ENCODE measurements at places on chromosomes 7 and 10.
A peak's percentile ranks its signal among the peaks of the same experiment; 100 is the strongest.

- no peak for DNase-seq
These were observed 261.9 kb upstream of the LYZL1 start for GRCh38 chr10:29026802-29027580.

GRCh38 chr10:52739380-52740154 is 33.0 kb downstream of the MBL2 start:
- DNase-seq: no peak

DNA sequence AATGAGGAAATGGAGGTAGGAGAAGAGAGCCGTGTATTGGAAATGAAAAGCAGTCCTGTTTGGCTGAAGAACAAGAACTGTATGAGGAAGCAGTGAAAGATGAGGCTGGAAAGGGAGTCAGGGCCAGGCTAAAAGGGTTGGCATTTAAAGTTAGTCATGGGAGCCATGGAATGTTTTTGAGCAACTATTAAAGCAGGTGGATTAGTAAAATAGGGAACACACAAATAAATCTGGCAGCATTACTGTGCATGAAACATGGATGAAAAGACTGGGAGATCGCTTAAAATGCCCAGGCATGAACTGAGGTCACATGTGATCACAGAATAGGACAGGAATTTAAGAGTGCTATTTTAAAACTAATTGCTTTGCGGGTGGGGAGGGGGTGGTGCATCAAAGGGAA is 1.4 kb upstream of the IFRD1 start:
- DNase-seq: no peak

GRCh38 chr7:27947586-27948278 is 207.8 kb downstream of the TAX1BP1 start:
- no peak for DNase-seq

DNA sequence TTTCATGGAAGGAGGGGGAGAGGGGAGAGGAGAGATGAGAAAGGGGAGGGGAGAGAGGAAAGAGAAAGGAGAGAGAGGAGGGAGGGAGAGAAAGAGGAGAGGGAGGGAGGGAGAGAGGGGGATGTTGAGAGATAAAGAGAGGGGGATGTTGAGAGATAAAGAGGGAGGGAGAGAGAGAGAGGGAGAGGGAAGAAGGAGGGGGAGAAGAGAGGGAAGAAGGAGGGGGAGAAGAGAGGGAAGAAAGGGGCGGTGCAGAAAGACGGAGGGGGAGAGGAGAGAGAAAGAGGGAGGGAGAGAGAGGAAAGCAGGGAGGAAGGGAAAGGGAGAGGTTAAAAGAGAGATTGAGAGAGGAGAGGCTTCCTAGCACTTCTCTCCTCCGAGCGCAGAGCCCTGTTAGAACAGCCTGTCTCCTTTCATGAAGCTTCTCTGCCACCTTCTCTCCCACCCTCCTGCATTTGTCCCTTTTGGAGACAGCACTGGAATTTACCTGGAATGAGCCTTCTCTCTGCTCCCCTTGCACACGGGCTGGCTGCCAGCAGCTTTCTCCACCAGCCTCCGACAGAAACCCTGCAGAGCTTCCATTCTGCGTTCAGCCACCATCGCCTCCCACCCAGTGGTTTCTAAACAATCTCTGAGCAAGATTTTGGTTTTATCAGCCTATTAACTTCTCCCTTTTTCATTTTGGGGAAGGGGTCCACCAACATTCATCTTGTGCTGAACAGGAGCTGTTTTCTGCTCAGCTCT is 74.0 kb upstream of the CARD11 start:
- DNase-seq: no peak

DNA sequence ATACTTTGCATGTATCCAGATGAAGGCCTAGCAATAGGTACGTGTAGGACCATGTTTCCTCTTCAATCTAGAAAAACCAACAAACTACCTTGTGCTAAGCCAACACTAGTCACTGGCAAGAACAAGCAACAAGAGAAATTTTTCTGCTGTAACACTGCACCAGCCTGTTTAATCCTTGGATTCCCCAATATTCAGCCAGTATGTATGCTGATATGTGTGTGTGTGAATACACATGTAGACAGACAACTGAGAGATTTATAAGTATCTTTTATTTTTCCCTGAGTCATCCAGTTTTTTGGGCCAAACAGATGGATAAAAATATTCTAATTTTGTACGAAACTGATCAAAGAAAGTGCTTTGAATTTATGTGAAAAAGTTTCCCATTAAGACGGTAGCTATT is 26.2 kb downstream of the GLI3 start:
- DNase-seq: no peak

DNA sequence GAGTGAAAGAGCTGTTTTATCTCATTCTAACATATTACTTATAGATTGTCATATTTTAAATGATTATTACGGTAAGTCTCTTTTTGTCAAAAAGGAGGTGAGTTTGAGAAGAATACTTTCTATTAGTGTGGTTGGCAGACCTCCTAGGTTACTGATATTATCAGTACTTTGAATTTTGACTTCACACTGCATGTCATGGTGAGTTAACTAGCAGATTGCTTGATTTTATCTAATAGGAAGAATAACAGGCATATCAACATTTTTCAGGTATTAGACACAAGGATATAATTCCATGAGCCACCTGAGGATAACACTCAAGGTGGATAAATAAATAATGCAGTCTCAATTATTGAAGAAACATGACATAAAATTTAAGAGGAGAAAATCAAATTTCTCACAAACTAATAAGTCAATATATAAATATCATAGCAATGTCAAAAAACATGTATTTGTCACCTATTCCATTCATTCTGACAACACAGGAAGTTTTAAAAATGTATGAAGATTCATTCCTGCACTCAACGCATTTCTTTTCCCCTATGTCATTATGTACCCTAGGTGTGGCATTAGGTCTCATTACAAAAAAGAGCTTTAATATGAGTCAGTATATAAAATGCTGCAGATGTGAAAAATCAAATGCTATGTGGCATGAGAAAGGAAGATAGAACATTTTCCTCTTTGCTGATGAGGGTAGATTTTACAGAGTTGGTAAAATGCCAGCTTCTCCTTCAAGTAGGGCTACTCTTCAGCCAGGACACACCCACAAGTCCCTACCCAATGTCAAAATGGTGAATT is 1621.6 kb downstream of the REEP3 start:
- DNase-seq: no peak

DNA sequence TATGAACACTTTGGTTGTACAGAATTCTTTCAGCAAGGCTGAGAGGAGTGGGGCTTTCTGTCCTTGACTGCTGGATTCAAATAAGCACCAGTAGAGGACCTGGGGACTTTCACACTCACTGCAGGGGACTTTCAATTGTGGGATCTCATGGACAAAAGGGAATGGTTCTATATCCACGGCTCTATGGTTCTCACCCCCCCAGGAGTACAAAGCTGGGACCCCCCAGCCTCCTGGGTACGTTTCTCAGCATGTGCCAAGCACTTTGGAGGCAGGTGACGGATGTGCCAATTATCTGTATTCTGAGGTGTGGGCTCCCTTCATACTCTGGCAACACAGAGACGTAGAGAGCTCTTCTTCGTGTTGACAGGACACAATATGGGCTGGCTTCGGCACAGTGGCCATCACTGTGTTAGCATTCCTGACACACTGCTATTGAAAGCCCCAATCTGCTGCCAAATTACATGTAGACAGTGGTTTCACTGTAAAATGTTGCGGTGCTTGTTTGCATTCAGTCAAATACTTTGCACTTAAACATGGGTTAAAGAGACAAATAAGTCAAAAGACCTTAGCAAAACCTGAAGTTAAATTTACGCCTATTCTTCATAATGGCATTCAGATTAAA is 92.7 kb upstream of the SAMD8 start:
- no peak for DNase-seq

GRCh38 chr7:49623943-49624342 is 149.5 kb upstream of the VWC2 start:
- DNase-seq: no peak

- DNase-seq: no peak
These were observed 27.6 kb upstream of the LAMB1 start for GRCh38 chr7:108030516-108030915.

DNA sequence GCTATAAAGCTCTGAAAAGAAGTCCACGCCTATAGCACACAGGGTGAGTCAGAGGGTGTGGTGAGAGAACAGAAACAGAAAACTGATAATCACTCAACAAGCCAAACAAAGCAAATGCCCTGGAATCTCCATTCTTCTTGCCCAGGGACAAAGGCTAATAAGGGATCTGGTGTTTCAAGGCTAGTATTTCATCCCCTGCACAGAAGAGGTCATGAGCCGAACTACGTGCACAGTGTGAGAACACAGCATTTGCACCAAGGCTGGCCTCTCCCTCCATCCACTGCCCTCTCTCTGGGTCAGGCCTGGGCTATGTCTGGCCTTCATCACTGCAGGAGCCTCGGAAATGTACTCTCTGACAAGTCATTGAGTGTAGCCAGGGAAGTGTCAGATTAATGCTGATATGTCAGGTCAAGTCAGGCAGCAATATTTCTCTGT is 42.7 kb downstream of the PRR15 start:
- no peak for DNase-seq

DNA sequence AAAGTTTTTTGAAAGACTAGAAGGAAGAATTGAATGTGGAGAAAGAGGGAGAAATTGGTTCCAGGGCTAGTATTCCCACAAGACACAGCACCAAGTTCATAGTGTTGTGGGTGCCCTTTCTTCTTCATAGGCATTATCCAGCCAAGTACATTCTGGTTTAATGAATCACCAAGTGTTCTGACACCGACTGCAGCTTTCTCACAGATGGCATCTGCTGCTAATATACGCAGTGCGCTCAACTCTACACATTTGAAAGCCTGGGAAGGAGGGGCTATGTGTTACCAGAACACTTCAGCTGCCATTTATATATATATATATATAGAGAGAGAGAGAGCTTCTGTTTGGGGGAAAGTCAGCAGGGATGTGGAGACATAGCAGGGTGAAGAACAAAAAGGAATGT is 1168.4 kb downstream of the GATA3 start:
- no peak for DNase-seq

- no peak for DNase-seq
These were observed 67.3 kb downstream of the PTN start for GRCh38 chr7:137276189-137276588.

DNA sequence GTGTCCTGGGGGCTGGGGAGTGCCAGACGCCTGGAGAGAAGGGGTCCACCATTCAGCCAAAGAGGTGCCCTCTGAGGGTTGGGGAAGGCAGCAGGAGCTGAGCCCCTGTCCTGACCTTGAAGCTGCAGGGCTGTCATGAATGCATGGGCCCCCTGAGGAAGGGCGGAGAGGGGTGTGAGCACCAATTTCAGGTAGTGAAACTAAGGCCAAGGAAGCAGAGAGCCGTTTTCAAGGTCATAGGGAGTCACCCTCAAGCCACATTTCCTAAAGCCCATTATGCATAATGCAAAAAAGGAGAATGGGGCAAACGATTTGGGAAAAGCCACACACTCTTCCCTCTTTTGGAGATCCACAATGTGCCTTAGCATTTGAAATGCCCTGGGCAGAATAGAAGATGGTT is 37.2 kb downstream of the FIGNL1 start:
- DNase-seq: no peak

- DNase-seq: no peak
These were observed 21.0 kb upstream of the LMTK2 start for GRCh38 chr7:98085674-98086073.

- DNase-seq: no peak
These were observed 140.5 kb upstream of the SH2B2 start for GRCh38 chr7:102146122-102146521.

- peak; percentile 57 for DNase-seq
These were observed 157.3 kb downstream of the CTTNBP2 start for GRCh38 chr7:117715784-117716445.

- DNase-seq: no peak
These were observed 2.9 kb upstream of the ENTPD7 start for GRCh38 chr10:99656199-99657064.

GRCh38 chr7:116687801-116688201 is 15.8 kb downstream of the MET start:
- DNase-seq: no peak

- DNase-seq: no peak
These were observed 290.6 kb downstream of the PARD3 start for GRCh38 chr10:34524369-34525091.

DNA sequence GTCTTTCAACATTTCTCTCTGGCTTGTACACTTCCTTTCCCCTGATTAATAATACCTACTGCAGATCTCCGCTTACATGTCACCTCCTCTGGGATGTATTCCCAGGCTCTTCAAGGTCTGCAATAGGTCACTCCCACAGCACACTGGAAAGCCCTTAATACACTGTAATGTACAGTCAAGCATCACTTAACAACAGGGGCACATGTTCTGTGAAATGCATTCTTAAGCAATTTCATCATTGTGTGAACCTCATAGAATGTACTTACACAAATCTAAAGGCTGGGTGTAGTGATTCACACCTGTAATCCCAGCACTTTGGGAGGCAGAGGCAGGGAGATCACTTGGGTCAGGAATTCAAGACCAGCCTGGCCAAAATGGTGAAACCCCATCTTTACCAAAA is 1.9 kb downstream of the COX15 start:
- no peak for DNase-seq

GRCh38 chr10:36117890-36118289 is 475.8 kb upstream of the FZD8 start:
- DNase-seq: no peak

GRCh38 chr7:136183981-136184380 is 206.8 kb upstream of the MTPN start:
- DNase-seq: peak; percentile 9

DNA sequence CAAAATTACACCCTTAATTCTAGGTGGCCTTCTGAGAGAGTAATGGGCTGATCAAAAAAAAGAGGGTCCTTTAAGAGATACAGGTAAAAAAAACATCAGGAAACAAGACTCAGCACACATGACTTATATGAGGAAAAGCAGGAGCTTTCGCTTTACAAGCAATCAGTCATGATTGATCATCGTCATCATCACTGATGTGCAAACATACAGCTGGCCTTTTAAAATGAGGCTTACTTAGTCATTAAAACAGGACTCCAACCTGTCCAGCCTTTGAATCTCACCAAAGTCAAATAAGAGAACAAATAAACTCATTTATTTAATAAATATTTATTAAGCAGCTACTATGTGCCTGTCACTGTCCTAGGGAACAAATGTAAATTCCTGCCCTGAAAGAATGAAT is 255.3 kb downstream of the SKAP2 start:
- DNase-seq: no peak

DNA sequence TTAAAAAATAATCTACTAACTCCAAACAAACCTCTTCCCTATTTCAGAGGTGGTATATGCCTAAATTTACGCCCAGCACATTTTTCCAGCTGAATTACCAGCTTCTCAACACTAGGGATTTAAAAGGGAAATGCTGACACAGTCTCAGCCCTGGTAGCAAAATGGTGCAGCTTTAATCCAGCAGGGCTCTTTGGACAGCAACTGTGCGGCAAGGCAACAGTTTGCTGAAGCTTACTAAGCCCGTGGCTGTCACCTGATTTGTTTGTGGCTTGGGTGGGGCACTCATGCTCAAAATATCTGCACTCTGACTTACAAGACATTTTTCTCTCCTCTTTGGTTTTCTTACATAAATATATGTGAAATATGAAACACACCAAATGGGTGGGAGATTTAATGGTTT is 206.7 kb downstream of the POU6F2 start:
- no peak for DNase-seq

- no peak for DNase-seq
These were observed 7.1 kb downstream of the PI4K2A start for GRCh38 chr10:97647556-97647955.
